Subcutaneous preadipocyte (primary cell): ENCODE measurements at places on chromosomes 4 and X. TPM values are rescaled to one million over a fixed set of nuclear protein-coding genes. Genes with fewer than 3 reads are reported as not detected.

SYN1 gene
- total RNA-seq: under 0.01 and 0.20 TPM in 2 replicates

MAEA gene
- total RNA-seq: 54.7 and 57.0 TPM in 2 replicates

S100G gene
- total RNA-seq: not detected in 2 replicates

LRIT3 gene
- total RNA-seq: under 0.01 TPM in 2 replicates

AMTN gene
- total RNA-seq: not detected in 2 replicates
